HuH-7.5 (cell line): ENCODE measurements at places on chromosomes 2 and 18.

- DNase-seq, result no peak
Measured at GRCh38 chr2:240759459-240759858, 60.6 kb downstream of the KIF1A start.

DNA sequence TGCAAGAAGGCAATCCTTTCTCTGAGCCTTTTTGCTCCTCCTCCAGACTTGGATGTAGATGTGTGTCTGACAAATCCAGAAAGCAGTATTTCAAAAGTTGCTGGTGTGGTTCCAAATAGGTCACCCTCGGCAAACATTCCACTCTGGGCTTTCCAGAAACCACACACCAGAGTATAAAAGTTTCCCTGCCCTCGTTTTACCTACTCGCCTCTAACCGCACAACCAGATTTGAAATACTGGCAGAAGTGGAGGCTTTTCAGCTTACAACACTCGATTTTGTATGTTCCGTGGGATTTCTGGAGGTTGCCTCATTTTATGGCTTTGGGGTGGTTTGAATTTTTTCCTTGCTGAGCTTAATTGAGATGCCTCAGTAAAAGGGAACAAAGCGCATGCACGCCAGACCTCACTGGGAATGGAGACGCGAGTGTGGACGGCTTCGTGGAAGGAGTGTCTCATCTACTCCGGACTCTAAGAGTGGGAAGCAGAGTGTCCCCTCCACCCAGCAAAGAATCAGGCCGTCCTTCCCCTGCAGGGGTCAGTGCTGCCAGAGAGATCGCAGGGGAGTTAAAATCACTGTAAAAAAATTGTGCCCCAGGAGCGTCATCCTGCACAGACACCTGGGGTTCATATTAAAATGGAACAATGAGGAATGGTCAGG, 44.0 kb upstream of the RPL31 start:
- DNase-seq, result no peak

DNA sequence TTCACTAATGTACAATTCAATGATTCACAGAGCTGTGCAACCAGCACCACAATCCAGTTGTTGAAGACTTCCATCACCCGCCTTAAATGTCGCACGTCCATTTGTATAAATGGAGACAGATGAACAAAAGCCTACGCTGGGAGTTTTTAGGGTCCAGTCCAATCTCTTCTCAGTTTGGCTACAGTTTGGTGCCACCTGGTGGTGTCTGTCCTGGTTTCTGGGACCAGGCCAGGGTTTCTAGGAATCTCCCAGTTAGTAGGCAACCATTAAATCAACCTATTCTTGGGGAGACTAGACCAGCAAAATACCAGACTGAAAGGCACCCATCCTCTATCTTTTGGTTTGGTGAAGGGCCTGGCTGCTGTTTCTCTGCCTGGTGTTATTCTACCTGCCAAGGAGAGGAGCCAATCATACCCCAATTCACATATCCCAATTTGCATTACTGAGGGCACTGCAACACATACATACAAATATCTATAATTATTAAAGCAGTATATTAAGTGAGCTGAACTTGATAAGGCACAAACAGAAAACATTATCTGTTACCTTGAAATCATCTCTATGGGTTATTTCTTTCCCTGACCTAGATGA, 3.2 kb upstream of the DDX1 start:
- DNase-seq, result peak; percentile 42

DNA sequence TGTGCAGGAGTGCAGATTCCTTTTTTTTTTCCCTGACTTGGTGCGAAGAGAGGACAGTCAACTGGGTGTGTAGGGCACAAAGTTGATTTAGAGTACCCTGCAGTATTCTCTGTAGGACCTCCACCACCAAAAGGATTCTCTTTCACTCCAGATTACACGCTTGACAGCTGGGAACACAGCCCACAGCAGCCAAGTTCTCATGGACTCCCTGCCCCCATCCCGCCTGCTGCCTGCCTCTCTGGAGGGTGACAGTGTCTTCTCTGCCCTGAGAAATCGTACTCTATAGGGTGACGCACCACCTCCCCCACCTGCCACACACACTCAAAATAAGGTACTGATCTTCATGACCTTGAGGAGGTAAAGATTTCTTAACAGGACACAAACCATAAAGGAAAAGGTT, 26.6 kb upstream of the IHH start:
- DNase-seq, result no peak
